Glomerular endothelial cell (primary cell): ENCODE measurements at places on chromosomes 2 and 18. TPM values are rescaled to one million over a fixed set of nuclear protein-coding genes. Genes with fewer than 3 reads are reported as not detected.

CDK15 gene
- total RNA-seq = 1.6 and 5.8 TPM in 2 replicates

METTL4 gene
- 2.9 and 8.5 TPM in 2 replicates for total RNA-seq

- no peak for DNase-seq
These were observed 89.2 kb upstream of the FAM117B start for GRCh38 chr2:202545523-202545922.

DNA sequence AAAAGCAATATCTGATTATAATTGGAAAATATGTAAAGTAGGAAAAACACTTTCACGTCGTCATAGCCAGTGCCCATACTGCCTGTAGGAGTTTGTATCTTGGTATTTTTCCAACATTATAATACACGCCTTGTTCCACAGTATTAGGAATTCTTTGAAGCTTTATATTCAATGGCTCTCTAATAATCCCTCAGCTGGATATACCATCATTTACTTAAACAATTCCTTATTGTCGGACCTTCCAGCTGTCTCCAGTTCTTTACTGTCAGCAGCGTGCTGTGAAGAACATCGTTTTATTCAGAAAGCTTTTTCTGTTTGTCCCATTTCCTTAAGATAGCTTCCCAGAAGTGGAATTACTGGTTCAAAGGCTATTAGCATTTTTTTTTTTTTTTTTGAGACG, 31.7 kb downstream of the ATP6V1C2 start:
- no peak for DNase-seq

GKN1 gene
- not detected in 2 replicates for total RNA-seq
